ENCODE measurements at places on chromosomes 5 and 9.
A peak's percentile ranks its signal among the peaks of the same experiment; 100 is the strongest.

DNA sequence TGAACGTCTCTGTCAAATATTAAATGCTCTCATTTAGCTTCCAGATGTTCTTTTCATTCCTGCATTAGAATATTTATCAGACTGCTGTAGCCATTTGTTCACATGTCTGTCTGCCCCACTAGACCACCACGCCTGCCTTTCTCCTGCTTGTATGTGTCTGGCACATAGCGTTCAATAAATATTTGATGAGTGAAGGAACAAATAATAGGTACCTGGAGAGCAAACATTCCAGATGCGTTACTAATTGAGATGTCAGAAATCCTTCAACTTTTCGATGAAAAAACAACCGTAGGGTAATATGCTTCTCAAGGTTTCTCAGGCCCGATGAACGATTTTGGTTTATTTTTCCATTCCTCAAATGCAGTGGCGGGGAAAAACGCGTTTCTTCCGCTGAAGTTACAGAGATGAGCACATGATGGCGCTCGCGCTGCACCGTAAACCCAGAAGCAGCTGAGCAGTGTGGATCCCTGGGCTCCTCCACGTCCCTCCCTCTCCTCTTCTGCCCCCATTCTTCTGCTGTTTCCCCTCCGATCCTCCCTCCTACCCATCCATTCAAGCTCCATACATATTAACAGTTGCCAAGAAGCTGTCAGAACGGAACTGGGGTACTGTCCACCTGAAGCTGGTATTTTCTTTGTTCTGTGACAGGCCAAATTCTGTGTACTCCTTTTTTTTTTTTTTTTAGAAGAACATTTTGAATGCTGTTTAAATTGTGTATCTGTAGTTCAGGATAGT, 245.4 kb downstream of the MPDZ start:
- DNase-seq, result peak; percentile 54
- H3K36me3 ChIP-seq, result no peaks in the 10 kb centered on the region
- H3K4me1 ChIP-seq, result no peaks in the 10 kb centered on the region
- H3K27ac ChIP-seq, result no peak overlapping the region
- peaks cover 3% of the 10 kb centered on the region for H3K27me3 ChIP-seq

- no peak overlapping the region for H3K27ac ChIP-seq
- H3K4me1 ChIP-seq, result no peaks in the 10 kb centered on the region
- peaks cover 73% of the 10 kb centered on the region for H3K36me3 ChIP-seq
- H3K27me3 ChIP-seq, result no peaks in the 10 kb centered on the region
- H3K4me3 ChIP-seq, result no peak overlapping the region
Observed at GRCh38 chr9:127093319-127094020, 29.0 kb downstream of the ANGPTL2 start.

GRCh38 chr9:107577140-107577776, 87.7 kb upstream of the KLF4 start:
- H3K27ac ChIP-seq, result no peak overlapping the region
- no peaks in the 10 kb centered on the region for H3K36me3 ChIP-seq
- no peak for DNase-seq
- no peaks in the 10 kb centered on the region for H3K27me3 ChIP-seq
- H3K4me1 ChIP-seq, result no peaks in the 10 kb centered on the region
- H3K4me3 ChIP-seq, result no peak overlapping the region

DNA sequence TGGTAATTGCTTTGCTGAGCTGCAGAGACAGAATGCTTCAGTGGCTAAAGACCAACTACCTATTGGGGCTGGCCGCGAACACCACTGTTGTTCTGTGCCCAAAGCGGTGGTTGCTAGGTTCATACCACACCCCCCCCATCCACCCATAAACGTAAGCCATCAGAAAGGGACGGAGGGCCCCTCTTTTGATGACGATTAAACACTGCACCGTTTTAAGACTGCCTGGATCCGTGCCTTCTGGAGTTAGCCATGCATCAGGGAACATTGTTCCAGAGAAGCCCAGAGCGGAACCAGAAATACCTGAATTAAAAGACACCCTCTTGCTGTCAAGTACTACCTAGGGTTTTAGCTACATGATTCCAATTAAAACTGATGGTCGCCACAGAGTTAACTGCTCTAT, 369.1 kb upstream of the DAP start:
- no peak overlapping the region for H3K4me3 ChIP-seq
- no peak overlapping the region for H3K27ac ChIP-seq
- DNase-seq, result no peak
- H3K27me3 ChIP-seq, result no peaks in the 10 kb centered on the region
- no peaks in the 10 kb centered on the region for H3K36me3 ChIP-seq

DNA sequence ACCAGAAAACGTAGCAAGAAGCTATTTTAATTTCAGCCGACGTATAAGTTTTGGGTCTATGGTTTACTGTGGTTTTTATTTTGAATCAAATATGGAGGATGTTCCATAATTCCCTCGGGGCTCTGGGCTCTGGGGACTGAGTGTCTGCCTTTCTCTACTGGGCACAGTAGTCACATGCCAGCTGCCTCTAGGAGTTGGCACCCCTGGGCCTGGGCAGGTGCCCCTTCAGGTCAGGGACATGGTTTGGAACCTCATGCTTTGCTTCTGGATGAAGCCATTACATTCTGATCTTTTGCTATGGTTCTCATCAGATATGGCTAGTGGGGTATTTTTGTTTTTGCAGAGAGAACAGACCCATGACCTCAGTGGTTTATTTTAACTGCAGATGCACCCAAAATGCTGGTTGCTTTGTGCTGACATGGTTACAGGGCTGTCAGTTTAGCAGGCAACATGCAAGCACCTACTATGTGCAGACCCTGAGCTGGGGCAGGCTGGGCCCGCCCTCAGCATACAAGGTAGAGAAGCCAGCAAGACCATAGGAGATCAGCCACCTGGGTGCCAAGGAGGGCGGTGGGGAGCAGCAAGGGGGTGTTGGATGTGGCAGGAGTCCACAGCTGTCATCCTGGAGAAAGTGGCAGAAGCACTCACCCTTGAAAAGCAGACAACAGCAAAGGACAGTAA, 54.5 kb upstream of the PSD2 start:
- H3K27ac ChIP-seq, result no peak overlapping the region
- H3K4me3 ChIP-seq, result no peak overlapping the region
- H3K27me3 ChIP-seq, result no peaks in the 10 kb centered on the region
- H3K4me1 ChIP-seq, result peaks cover 23% of the 10 kb centered on the region

GRCh38 chr9:14014218-14014617, 299.7 kb downstream of the NFIB start:
- no peak for DNase-seq
- H3K27ac ChIP-seq, result no peak overlapping the region
- H3K27me3 ChIP-seq, result peaks cover 1% of the 10 kb centered on the region
- H3K36me3 ChIP-seq, result no peaks in the 10 kb centered on the region

DNA sequence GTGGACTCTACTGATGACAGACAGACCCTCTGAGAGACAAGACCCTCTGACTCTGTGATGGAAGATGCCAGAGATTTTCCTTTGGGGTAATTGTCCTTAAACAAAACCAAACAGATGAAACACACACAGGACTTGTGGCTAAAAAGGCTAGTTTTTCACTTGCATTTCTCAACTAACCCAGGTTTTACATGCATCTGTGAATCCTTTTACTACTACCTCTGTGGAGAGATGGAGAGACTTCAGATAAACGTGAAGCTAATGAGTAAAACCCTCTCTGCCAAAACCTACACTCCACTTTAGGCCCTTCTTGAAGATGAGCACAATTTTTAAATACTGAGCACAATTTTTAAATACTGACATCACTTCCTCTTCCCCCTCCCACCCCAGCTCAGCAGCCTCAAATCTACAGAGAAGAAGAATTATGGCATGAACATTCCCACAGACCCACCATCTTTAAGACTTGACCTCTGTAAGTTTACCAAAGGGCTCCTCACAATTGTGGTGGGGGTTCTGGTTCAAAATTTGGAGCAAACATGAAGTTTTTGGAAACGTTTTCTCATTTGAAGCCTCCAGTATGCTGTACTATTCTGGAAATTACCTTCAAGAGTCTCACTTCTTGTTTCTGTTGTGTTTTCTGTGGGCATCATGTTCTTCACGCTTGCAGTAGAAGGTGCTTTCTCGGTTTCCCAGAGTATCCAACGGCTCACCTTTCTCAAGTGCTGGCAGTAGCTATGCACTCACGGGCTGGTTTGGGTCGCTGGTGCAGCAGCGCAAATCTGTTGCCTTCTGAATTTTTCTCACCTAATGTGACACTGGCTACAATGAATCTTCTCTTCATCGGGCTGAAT, 42.7 kb downstream of the ACER2 start:
- H3K4me1 ChIP-seq, result no peaks in the 10 kb centered on the region
- H3K27me3 ChIP-seq, result no peaks in the 10 kb centered on the region
- no peak for DNase-seq
- no peak overlapping the region for H3K27ac ChIP-seq

- H3K4me1 ChIP-seq, result no peaks in the 10 kb centered on the region
- H3K36me3 ChIP-seq, result no peaks in the 10 kb centered on the region
Observed at GRCh38 chr5:150945486-150945885, 40.7 kb upstream of the ZNF300 start.

DNA sequence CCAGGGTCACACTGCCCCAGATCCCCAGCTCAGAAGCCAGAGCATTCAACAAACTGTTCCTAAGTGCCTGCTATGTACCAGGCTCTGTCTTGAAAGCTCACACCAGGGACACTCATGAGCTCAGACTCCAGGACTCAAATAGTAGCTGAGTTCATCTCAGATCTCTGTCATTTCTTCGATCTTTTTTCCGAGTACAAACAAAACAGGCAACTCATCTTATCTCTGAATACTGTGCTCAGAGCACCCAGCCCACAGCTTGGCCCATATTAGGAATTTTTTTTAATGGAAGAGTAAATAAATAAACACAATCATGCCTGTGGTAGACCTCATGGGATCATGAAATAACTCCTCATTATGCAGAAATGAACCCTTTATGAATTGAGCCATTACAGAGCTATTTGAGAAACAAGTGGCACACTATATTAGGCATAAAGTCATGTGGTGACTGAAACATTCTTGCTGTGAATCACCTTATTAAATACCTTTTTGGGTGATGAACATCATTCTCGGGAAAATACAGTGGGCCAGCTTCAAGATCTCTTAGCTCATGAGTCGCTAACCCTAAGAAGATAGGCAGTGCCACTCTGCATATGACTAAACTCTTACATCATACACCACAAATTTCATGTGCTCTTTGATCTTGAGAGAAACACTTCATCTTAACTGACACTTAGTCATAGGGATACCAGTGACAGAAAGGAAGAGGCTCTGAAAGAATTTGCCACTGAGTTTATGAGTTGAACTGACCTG, 9.9 kb downstream of the SH3RF2 start:
- H3K4me3 ChIP-seq, result no peak overlapping the region
- no peaks in the 10 kb centered on the region for H3K36me3 ChIP-seq
- peaks cover 12% of the 10 kb centered on the region for H3K27me3 ChIP-seq
- DNase-seq, result peak; percentile 84
- H3K27ac ChIP-seq, result no peak overlapping the region

- DNase-seq, result no peak
- no peaks in the 10 kb centered on the region for H3K27me3 ChIP-seq
- no peak overlapping the region for H3K4me3 ChIP-seq
- H3K36me3 ChIP-seq, result no peaks in the 10 kb centered on the region
Observed at GRCh38 chr5:3844266-3844665, 248.6 kb downstream of the IRX1 start.

DNA sequence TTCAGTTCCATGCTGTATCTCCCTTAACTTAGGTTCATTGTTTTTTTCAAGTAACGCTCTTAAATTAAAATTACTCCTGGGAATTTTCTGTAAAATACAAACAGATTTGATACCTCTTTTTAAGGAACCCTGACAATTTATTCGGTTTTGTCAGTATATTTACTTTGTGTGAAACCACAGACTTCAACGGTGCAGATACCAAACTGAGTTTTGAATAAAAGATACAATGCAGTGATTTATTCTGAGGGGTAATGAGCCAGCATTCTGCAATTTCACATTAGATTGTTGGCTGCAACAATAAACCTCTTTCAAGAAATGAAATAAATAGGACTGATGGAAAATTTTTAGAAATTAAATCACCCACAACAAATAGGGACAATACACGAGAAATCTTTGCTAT, 308.6 kb upstream of the EDIL3 start:
- H3K4me3 ChIP-seq, result no peak overlapping the region
- no peaks in the 10 kb centered on the region for H3K4me1 ChIP-seq
- H3K36me3 ChIP-seq, result no peaks in the 10 kb centered on the region

- H3K4me1 ChIP-seq, result peaks cover 2% of the 10 kb centered on the region
- no peaks in the 10 kb centered on the region for H3K36me3 ChIP-seq
- no peak for DNase-seq
- H3K4me3 ChIP-seq, result no peak overlapping the region
- no peak overlapping the region for H3K27ac ChIP-seq
Observed at GRCh38 chr5:180060192-180060591, 11.4 kb downstream of the RNF130 start.

GRCh38 chr9:31471010-31471409, 913.4 kb upstream of the ACO1 start:
- H3K4me3 ChIP-seq, result no peak overlapping the region
- no peak for DNase-seq
- H3K27ac ChIP-seq, result no peak overlapping the region
- no peaks in the 10 kb centered on the region for H3K36me3 ChIP-seq

- no peak for DNase-seq
- no peak overlapping the region for H3K4me3 ChIP-seq
- H3K27me3 ChIP-seq, result peaks cover 13% of the 10 kb centered on the region
- no peak overlapping the region for H3K27ac ChIP-seq
- H3K36me3 ChIP-seq, result no peaks in the 10 kb centered on the region
Observed at GRCh38 chr9:134284273-134284672, 42.0 kb upstream of the RXRA start.

- no peaks in the 10 kb centered on the region for H3K4me1 ChIP-seq
- H3K4me3 ChIP-seq, result no peak overlapping the region
- no peak for DNase-seq
- no peaks in the 10 kb centered on the region for H3K36me3 ChIP-seq
- no peak overlapping the region for H3K27ac ChIP-seq
- H3K27me3 ChIP-seq, result 0 out of 2 replicates have a peak, but pooled peaks cover 2% of the 10 kb centered on the region
Observed at GRCh38 chr5:135007305-135007704, 26.7 kb downstream of the PITX1 start.

- H3K27me3 ChIP-seq, result no peaks in the 10 kb centered on the region
- H3K27ac ChIP-seq, result no peak overlapping the region
- no peak for DNase-seq
- H3K36me3 ChIP-seq, result no peaks in the 10 kb centered on the region
- H3K4me3 ChIP-seq, result no peak overlapping the region
Observed at GRCh38 chr9:93593144-93593658, 16.8 kb downstream of the PHF2 start.

DNA sequence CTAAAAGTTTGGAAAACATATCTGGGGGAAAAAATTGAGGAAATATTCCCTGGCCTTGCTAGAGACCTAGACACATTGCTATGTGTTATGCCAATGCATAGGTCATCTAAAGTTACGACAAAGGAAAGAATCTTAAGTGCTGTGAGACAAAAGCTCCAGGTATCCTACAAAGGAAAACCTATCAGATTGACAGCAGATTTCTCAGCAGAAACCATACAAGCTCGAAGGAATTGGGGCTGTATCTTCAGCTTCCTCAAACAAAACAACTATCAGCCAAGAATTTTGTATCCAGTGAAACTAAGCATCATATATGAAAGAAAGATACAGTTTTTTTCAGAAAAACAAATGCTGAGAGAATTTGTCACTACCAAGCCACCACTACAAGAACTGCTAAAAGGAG, 234.4 kb downstream of the CDH18 start:
- no peaks in the 10 kb centered on the region for H3K4me1 ChIP-seq
- H3K36me3 ChIP-seq, result no peaks in the 10 kb centered on the region
- no peak for DNase-seq
- no peaks in the 10 kb centered on the region for H3K27me3 ChIP-seq
